ENCODE measurements at places on chromosomes 11 and 22.

DNA sequence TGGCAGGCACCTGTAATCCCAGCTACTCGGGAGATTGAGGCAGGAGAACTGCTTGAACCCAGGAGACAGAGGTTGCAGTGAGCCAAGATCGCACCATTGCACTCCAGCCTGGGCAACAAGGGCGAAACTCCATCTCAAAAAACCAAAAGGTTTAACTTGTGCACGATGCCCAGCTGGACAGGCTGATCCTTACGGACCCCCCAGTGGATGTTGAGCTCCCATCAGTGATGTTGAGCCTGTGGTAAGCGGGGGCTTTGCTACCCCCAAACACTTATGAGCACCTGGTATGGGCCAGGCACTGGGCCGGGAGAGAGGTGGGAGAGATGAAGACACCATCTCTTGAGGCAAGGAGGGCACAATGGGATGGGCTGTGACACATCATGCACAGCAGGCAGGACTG is 7.4 kb upstream of the SERPIND1 start:
- no peak for DNase-seq

GRCh38 chr11:18563090-18563730 is 25.3 kb downstream of the UEVLD start:
- no peak for DNase-seq

DNA sequence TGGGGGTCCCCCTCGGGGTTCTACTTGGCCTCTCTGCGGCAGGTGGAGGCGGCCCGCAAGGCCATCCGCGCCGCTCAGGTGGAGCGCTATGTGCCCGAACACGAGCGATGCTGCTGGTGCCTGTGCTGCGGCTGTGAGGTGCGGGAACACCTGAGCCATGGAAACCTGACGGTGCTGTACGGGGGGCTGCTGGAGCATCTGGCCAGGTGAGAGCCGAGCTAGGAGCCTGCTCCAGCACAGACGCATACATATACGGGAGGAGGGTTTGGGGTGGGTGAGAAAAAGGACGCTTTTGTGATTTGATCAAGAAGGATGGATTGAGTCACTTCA is 415 bp downstream of the CENATAC start:
- no peak for DNase-seq

- no peak for DNase-seq
Measured at GRCh38 chr11:117319214-117319840, 3.3 kb upstream of the BACE1 start.

DNA sequence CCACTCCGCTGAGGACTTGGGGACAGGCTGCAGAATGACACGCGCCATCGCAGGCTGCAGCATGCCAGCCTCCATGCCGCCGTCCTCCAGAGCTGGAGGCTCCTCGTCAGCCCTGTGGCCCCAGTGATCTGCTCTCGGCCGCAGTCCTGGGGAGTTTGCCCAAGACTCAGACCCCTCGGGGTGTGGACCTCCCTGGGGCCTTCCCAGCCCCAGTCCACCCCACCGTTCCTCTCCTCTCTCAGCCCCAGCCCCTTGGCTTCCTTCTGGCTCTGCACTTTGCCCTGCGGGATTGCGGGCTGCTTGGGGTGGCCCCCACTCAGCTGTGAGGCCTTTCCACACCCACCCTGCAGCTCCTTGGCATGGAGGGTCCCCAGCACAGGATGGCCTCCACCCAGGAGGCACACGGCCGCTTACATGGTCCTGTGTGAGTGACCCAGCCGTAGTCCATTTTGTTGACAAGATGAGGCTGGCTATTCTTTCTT is 414.9 kb downstream of the TBC1D22A start:
- DNase-seq: no peak

DNA sequence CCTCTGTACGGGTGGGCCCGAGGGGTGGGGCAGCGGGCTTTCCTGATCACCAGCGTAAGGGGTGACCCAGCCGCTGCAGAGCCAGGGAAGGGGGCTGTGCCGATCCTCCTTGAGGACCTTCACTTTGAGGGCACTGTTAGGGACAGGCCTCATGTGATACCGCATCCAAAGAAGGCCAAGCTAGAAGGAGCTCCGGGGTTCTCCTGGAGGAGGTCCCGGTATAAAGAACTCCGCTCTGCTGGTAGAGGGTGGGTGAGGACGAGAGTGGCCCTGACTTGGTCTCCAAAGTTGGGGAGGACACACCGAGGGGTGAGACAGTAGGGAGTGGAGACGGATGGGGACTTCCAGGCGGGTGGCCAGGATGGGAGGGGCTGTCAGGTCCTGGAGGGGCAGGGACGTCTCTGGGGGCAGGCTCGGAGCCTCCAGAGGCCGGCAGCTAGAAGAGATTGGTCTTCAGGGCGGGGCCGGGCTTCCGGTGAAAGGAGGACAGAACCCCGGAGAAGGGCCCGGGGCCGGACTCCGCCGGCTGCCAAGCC is 4.6 kb downstream of the PHOX2A start:
- DNase-seq: no peak

DNA sequence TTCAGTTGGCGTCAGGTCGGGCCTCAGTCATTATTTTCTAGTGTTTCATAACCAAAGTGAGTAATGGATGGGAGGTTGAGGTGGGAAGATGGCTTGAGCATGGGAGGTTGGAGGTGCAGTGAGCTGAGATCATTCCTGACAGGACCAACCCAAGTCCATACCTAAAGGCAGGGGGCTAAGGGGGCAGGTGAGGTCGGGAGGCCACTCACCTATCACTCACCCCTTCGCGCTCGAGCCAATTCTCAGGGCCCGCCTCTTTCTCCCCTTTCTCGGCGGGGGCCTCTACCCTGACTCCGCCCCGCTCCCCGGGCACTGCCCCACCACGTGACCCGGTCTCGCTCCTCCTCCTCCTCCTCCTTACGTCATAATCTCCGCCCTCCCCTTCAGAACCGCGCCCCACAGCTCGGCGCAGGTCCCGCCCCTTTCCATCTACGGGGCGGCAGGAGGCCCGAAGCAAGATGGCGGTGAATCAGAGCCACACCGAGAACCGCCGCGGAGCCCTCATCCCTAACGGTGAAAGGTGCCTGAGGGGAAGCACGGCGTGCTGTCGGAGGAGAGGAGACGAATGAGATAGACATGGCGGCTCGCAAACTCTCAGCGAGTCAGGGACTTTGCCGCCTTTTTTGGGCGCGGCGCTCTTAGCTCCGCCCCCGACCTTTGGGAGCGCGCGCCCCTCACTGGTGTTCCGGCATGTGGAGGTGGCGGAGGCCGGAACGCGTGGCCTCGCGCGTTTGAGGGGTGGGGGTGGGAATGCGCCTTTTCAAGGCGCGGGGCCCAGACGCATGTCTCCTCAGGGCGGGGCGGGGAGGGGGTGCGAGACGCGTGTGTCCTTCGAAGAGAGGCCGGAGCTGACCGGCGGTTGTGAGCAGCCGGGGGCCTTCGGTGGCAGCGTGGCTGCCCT is at the start of gene WBP2NL:
Gene WBP2NL (plus strand): TSS at position 428 of the 901 bp plus-strand sequence. CDS start 31 bp downstream, at position 459.
- peak; percentile 73 for DNase-seq

DNA sequence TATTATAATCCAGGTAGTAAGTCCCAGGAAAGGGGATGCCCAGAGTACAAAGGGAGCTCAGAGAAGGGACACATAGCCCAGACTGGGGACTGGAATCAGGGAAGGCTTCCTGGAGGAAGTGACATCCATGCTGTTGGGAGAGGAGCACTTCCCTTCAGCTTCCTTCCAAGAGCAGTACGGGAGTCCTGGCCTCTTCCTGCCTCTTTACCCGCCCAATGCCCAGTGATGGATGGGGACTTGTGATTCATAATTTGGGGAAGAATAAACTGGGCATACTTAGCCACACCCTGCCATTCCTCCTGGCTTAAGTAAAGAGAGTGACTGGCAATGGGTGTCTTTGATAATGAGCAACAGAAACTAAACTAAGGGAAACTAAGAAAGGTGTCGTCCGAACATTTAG is 11.5 kb downstream of the C11orf91 start:
- no peak for DNase-seq

DNA sequence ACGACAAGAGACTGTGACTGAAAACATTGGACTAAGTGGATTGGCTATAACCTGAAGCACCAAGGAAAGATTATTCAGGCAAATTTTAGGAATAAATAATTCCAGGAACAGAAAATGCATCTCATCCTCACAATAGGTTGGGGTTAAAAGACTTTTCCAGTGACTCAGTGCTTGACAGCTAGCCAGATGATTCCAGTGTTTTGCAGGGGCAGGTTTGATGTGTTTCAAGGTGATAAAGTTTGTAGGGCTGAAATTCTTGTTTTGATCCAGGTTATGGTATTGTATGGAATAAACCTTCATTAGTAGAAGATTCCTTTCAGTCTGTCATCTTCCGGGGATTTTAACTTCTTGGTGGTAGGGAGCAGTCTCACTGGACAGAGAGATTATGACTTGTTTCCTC is 2.3 kb downstream of the EXT2 start:
- DNase-seq: no peak

DNA sequence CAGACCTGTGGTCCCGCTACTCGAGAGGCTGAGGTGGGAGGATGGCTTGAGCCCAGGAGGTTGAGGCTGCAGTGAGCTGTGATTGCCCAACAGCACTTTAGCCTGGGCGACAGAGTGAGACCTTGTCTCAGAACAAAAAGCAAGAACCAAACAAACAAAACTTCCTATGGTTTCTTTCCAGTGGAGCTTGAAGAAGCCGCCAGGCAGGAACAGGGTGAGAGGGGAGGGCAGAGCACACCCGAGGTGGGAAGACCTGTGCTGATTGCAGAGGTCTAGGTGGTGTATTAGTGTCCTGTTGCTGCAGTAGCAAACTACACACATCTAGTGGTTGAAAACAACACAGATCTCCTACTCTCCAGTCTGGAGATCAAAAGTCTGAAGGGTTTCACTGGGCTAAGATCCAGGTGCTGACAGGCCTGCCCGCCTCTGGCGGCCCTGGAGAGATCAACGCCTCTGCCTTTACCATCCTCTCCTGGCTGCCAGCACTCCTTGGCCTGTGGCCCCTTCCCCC is 10.5 kb downstream of the ARHGEF17 start:
- DNase-seq: no peak

DNA sequence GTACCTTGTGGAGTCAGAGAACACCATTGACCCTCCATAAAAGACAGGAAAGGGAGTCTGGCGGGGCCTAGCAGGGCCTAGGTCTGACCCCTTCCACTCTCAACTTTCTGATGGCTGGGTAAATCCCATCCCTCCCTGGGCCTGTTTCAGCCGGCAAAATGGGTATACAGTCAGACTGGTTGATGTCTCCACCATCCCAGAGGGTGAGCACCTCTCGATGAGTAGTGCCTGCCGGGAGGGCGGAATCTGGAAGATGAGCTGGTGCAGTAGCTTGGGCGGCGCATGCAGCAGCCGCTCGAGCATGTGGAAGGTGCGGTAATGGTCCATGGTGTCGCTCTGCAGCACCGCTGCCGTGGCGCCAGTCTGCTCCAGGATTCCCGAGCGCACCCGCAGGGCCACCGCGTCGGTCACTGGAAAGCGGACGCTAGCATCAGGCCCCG is 528 bp downstream of the FIBP start:
- DNase-seq: no peak

DNA sequence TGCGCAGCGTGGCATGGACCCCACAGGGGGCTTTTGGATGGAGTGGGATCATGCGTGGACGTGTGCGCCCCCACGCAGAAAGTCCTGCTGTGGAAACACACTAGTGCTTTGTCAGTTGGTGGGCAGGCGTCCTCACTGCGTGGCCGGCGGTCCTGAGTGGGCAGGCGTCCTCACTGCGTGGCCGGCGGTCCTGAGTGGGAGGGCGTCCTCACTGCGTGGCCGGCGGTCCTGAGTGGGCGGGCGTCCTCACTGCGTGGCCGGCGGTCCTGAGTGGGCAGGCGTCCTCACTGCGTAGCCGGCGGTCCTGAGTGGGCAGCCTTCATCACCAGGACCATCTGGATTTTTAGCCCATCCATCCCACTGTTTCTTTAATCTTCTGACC is 205.9 kb downstream of the TBC1D22A start:
- DNase-seq: no peak

GRCh38 chr11:65452806-65453490 is 30.4 kb downstream of the NEAT1 start:
- no peak for DNase-seq

- no peak for DNase-seq
Measured at GRCh38 chr11:124670732-124671131, 2.8 kb downstream of the SIAE start.

DNA sequence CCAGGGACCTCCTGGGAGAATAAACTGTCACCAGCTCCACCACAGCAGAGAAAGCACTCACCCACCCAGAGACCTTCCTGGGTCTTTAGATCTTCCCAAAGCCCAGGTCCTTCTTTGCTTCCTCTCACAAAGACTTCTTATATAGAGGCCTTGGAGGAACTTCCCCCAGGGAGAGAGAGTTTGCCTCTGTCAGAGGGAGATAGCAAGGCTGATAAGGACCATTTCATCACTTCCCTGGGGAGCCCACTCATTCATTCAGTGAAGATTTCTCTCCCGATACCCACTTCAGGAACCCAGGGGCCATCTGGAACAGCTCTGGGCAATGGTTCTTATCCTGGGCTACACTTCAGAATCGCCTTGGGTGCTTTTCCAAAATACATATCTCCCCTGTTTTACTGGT is at the start of gene PRG2:
Gene PRG2 (minus strand): TSS at position 116 of the 400 bp plus-strand sequence. CDS start 706 bp downstream, outside the sequence.
- no peak for DNase-seq

DNA sequence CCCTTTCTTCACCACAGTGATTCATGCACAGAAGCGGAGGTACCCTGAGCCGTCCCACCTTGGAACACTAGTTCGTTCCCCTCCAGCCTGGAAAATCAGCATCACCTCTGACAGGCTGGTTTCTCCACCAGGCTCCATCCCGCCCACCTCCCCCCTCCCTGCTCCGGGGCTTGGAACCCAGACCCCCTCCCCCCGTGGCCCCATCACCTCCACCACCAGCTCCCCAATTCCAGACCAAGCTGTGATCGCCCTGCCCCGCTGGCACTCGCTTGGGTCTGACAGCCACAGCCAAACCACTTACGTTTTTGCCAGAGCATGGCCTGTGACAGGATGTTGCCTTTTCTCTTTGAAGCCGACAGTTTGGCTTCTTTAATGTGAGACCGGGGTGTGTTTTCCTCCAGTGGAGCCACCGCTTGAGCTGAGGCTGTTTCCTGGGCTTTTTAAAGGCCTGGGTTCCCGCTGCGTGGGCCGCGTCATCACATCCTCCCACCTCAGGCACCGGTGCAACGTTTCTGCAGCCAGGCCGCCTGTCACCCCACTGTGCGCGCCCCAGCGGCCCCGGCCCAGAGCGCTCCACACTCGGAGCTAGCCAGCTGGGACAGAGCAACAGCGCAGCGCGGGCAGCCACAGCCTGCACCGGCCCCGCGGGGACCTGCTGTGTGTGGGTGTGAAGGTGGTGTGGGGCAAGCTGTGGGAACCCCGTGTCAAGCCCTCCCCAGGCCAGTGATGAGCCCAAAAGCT is at the start of gene POU2AF1:
Gene POU2AF1 (minus strand): TSS at position 415 of the 741 bp plus-strand sequence. CDS start 98 bp downstream, at position 317.
- peak; percentile 35 for DNase-seq

GRCh38 chr11:20066783-20067156 is 93.5 kb downstream of the DBX1 start:
- DNase-seq: no peak

DNA sequence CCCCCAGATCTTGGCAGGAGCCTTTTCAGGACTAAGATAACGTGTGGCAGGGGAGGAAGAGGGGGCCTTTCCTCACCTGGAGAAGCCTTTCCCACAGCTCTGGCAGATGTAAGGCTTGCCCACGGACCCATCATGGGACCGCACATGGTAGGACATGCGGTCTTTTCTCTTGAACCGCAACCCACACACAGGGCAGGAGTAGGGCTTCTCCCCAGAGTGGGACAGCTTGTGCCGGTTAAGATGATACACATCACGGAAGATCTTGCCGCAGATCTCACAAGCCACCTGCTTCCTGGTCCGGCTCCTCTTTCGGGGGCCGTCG is 1.9 kb downstream of the PATZ1 start:
- no peak for DNase-seq

Data from GM19239 (cell line).